Left colon (tissue), 2 donors: ENCODE measurements at places on chromosomes 3 and 15. TPM values are rescaled to one million over a fixed set of nuclear protein-coding genes. Genes with fewer than 3 reads are reported as not detected.

DNA sequence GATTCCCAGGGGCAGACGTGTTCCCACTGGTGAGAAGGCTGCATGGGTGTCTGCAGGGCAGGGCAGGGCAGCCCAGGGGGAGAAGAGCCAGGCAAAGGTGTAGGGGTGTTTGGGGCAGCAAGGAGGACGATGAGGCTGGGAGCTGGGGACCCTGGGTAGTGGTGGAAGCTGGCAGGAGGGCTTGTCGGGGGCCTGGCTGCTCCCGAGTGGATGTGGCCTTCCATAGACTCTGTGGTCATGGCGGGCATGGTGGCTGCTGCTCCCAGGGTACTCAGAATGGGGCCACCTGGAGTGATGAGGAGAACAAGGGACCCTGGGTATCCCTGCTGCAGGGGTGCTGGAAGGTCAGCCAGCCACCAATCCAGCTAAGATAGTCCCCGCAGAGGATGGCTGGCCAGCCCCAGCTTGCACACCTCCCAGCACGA is 107.5 kb downstream of the WNT7A start:
- no peak for DNase-seq

- no peak for DNase-seq
Measured at GRCh38 chr15:45183511-45183910, 4.3 kb downstream of the SHF start.

SLC7A14 gene
- 0.15 TPM for total RNA-seq

ALDH1L1 gene
- 7.7 TPM for total RNA-seq
